ENCODE measurements at places on chromosomes 13 and 19.
A peak's percentile ranks its signal among the peaks of the same experiment; 100 is the strongest.

GRCh38 chr19:42433503-42434260 lies 6.5 kb upstream of the LIPE start:
- DNase-seq = peak; percentile 54

- DNase-seq = no peak
Observed at GRCh38 chr13:103638706-103639105, 572.5 kb upstream of the SLC10A2 start.

GRCh38 chr19:17170538-17171297 lies 44.4 kb upstream of the USE1 start:
- no peak for DNase-seq

GRCh38 chr13:94251831-94252608 lies 227.5 kb downstream of the DCT start:
- DNase-seq = no peak

DNA sequence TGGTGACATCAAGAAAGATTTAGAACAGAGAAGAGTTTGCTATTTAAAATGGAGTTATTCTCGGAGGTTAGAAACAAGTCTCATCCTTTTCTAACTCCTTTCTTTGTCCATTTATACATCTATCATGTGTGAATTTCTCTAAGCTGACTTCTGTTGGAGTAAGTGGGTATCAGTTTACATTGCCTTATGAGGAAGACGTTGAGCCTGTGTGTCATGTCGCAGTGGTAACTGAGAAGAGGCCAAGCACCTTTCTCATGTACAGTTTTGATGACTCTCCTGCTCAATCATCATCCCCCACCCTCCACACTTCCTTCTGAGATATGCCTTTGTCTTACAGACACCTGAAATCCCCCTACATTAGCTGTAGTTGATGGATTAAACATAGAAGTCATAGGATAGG lies 624.8 kb downstream of the LIG4 start:
- DNase-seq = no peak

DNA sequence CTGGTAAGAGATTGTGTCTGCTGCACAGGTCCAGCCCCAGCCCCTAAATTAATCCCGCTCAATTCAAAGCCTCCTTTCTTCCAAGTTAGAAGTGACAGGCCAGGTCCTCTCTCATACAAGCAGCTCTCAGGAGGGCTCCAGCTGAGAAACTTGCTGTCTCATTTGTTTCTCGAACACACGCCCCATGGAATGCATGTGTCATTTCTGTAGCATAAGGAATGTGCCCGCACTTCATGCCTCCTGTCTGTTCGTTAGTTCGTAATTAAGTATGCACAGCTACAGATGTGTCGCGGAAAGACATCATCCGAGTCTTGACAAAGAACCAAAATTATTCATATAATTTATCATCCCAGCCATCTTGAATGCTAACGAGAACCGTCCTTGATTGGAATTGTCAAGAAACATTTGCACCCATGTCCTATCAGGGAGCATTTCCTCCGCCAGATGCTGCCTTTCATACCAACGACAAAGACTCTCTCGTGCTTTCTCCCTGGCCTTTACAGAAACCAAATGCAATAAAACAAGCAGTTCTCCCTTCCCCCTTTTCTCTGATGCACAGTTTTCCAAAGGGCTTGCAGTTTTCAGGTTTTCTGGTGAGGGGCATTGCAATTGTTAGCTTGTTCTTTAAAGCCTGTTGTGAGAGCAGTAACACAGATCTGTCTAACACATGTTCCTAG lies 133.5 kb downstream of the UQCRFS1 start:
- DNase-seq = no peak

DNA sequence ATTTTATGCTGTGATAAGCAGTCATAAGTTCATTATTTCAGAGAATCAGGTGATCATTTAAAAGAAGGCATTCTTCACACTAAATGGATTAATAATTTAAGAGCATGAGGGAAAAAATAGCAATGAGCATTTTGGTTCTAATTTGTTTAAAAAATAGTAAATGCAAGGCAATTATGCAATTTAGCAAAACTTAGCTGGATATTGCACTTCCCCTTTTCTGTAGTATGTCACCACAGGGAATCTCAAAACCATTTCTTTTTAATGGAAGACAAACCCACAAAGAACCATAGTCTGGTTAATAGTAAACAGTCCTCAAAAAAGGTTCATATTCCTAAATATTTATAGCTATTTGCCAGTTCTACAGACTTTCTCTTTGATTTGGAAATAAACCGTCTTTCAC lies 30.2 kb downstream of the COG6 start:
- peak; percentile 66 for DNase-seq

GRCh38 chr13:100826441-100826840 lies 151.8 kb upstream of the TMTC4 start:
- DNase-seq = no peak

DNA sequence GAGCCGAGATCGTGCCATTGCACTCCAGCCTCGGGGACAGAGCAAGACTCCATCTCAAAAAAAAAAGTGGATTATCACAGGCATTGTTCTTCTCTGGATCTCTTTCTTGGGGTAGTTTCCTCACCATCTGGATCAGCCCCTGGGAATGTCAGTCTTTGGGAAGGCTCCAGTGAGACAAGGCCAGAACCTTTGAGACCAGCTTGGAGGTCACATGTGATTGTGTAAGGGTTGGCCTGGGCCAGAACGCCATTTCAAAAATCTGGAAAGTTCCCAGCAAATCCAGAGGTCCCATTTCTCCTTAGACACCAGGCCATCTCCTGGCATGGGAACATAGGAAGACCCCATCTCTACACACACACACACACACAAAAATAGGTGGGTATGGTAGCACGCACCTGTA lies 14.2 kb upstream of the ANGPTL8 start:
- no peak for DNase-seq

DNA sequence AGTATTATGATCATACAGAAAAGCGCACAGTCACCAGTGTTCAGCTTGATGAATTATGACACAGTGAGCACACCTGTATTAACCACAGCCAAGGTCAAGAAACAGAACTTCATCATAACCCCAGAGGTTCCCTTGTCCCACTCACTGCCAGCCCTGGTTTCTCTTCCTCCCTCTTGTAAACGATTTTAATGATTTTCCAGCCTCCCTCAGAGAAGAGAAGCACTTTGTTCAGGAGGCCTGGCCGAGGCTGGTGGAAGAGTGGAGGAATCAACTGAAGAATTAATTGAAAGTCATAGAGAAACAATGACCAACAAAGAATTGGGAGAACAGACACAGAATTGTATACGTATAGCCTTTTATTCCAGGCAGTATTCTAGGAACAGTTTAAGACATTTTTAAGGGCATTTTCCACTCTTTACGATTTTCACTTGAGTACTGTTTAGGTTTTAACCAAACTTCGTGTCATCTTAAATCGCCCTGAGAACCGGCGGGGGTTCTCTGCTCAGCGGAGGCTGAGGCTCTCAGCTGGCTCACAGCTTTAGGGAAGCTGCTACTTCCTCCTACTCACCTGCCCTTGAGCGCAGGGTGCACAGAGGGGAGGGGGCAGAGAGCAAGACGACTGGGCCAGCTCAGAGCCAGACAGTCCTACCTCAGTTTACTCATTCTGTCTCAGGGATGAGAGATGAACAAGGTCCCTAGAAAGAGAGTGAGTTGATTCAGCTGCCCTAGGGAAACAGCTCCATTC lies 108.6 kb downstream of the AKAP11 start:
- DNase-seq = no peak

- peak; percentile 53 for DNase-seq
Observed at GRCh38 chr13:101514695-101515275, 62.3 kb downstream of the ITGBL1 start.

DNA sequence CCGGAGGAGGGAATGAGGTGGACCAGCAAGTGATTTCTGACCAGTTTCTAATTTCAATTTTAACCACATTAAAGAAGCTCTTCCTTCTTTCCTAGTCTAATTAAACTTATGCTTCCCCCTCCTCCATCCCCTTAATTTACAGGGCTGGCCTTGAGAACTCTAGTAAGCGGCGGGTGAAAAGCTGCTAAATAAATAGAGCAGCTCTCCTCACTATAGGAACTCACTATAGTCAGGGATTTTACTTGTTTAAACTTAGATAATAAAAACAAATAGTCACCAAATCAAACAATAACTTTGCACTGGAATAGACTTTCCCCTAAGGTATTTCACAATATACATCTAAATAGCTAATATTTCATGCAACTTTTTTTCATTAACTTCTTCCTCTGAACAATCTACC lies 1838.2 kb upstream of the PRR20A start:
- no peak for DNase-seq

All from NB4 (cell line).